Aorta (tissue), 5 donors: ENCODE measurements at places on chromosomes 12 and 14. TPM values are rescaled to one million over a fixed set of nuclear protein-coding genes. Genes with fewer than 3 reads are reported as not detected.

DNA sequence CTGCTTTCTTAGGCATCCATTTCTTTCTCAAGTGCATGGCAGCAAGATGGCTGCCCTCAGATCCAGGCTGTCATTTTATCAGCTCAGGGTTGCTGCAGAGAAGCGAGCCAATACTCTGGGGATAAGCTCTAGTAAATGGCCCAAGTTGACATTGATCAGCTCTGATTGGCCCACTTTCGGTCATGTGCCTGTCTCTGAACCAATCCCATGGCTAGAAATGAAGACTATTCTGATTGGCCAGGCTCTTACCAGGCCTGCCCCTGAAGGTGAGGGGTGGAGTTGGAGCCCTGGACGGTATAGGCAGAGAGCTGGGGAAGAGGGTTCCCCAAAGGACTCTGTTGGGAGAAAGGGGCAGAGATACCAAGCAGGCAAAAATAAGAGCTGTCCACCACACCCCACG, 41.4 kb downstream of the MYO1H start:
- DNase-seq: no peak

GRCh38 chr12:52603314-52603713, 2.1 kb upstream of the KRT72 start:
- DNase-seq: no peak

Gene HOXC12
- not detected for polyA plus RNA-seq

DNA sequence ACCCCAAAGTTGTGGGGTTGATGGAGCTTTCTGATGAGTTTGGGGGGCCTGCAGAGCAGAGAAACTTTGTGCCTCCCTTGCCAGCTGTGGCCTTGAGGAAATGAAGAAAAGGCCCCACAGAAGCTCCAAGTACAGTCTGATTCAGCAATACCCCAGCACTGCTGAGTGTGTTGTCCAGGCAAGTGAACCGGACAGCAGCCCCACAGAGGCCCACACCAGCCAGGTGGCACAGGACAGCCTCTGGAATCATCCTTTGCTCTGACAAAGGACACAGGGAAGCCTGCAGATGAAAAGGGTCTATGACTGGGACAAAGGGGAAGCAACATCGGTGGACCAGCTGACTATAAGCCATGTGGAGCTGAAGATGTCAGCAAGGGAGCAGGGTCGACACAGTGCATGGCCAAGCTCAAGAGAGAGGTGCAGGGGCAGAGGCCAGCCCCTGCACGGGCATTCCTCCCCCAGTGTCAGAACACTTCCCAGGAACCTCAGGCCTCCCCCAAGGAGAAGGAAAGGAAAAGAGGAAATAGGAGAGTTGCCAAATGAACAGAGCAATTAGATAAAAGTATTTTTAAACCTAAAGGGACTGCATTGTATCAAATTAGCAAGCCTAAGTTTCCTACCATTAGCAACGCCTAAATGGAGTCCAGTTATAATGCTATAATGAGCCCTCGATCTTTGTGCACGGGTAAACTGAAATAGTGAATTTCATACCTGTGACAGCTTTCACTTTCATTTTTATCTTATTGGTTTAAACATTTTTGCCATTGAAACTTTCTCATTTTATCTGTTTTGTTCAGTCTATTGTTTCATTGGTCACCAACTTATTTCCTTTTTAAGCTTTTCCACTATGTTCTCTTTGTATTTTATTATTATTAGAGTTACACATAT, 46.3 kb upstream of the PTGDR start:
- no peak for DNase-seq

DNA sequence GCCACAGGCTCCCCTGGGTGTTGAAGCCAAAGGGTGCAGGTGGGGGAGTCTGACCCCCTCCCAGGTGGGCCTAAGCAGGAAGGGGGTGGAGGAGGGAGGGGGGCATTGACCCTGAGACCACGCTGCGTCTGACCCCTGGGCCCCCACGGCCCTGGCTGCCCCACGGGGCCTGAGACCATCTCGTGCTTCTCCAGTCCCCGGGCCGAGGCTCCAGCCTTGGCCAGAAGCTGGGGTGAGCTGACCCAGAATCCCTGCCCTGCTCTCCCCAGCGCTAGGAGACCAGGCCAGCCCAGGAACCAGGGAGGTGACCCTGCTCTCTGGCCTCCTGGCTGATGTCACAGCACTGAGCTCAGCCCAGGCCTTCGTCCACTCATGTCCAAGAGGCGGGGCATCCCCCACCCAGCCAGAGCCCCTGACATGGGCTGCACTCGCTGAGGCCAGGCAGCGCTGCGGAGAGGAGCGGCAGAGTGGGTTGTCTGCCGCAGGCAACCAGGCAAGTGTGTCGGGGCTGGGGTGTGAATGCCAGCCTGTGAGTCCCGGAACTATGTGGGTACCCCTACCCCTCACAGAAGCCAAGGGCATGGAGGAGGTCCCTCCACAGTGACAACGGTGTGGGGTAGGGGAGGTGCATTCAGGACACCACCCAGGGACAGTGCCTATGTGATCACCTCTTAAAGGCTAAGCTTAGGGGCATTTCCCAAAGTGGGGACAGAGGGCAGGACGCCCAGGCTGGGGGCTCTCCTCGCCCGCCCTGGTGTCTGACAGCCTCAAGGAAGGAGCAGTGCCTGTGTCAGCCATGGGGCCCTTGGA, 6.3 kb downstream of the TRMT61A start:
- peak; percentile 55 for DNase-seq

GRCh38 chr14:96574633-96575632, 72.8 kb downstream of the PAPOLA start:
- no peak for DNase-seq
